ENCODE measurements at places on chromosomes 2 and 18.

DNA sequence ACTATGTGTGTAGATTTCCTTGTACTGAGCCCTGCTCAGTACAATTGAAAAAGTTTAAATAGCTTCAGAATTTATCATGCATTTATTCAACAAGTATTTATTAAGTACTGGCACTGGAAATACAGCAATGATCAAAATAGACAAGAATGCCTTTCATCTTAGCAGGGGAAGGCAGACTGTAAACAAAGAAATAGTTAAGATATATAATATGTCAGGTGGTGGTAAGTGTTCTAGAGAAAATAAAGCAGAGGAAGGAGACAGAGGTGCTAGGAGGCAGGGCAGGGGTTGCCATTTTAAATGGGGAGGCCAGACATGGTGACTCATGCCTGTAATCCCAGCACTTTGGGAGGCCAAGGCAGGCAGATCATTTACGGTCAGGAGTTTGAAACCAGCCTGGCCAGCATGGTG lies 13.6 kb upstream of the LIPG start:
- no peaks in the 10 kb centered on the region for H3K4me1 ChIP-seq
- DNase-seq = no peak
- H3K4me3 ChIP-seq = no peak overlapping the region
- peaks cover 34% of the 10 kb centered on the region for H3K27me3 ChIP-seq
- no peak overlapping the region for H3K27ac ChIP-seq

DNA sequence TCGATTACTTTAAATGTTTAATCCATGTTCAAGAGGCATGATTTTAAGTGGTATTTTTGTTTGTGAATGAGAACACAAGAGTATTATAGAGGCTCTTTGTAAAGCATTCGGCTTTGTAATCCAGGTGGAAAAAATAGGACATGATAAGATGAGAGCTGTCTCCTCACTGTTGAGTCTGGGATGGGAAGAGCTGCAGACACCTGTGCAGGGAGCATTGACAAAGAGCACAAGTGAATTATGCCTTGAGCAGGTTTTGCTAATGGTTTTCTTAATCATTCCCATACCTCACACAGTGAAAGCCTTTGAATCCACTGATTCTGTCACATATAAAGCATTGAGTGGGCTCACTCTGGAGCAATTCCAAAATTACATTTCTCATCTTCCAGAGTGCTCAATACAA lies 9.6 kb downstream of the COL6A3 start:
- H3K27me3 ChIP-seq = peaks cover 9% of the 10 kb centered on the region
- H3K36me3 ChIP-seq = peaks cover 3% of the 10 kb centered on the region
- no peaks in the 10 kb centered on the region for H3K4me1 ChIP-seq
- H3K4me3 ChIP-seq = no peak overlapping the region
- no peak for DNase-seq

DNA sequence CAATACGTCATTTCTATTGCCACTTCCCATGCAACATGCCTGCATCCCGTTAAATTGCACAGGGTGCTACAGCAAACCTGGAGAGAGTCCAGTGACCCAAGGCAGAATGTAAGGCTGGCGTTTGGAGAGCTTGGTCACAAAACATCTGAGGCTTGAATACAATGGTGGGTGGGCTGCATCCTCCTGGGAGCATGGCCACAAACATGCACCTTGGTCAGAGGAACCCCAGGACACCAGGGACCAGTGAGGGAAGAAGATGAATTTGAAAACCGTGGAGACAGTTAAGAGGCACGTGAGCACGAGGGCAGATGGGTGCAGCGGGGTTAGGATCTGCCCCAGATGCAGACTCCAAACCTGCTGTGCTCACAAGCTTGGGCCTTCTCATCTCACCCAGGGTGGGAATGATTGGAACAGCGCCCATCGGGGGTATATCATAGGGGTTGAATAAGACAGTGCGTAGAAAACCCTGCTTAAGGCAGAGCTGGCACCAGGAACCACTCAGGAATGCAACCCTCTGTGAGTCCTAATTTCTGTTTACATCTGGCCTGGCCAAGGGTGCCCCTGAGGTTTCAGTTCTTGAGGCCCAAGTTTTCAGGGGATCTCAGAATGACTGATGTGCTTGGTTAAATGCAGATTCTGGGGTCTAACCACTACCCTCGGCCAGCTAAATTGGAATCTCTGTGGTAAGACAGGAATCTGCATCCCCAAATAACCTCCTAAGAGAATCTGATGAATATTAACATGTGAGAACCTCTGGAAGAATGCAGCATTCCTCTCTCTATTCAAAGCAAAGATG lies 97.2 kb downstream of the ARL4C start:
- no peaks in the 10 kb centered on the region for H3K27me3 ChIP-seq
- no peak overlapping the region for H3K27ac ChIP-seq
- peaks cover 20% of the 10 kb centered on the region for H3K4me1 ChIP-seq
- no peak for DNase-seq

DNA sequence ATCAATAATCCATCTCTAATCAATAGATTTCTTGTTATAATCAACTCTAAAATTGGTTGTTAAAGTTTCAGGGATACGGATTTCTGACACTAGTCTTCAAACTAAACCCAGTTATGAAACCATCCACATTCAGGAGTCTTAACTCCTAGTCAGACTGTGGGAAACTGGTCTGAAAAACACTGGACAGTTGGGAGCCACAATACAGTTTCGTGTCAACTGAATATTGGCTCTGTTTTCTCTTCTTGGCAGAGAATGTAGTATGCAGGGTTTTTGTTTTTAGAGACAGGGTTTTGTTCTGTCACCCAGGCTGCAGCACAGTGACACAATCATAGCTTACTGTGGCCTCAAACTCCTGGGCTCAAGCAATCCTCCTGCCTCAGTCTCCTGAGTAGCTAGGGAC lies 123.1 kb downstream of the RTTN start:
- no peak overlapping the region for H3K4me3 ChIP-seq
- no peaks in the 10 kb centered on the region for H3K27me3 ChIP-seq
- no peak for DNase-seq
- H3K4me1 ChIP-seq = no peaks in the 10 kb centered on the region
- peaks cover 4% of the 10 kb centered on the region for H3K36me3 ChIP-seq

GRCh38 chr2:136486115-136486514 lies 279.2 kb upstream of the THSD7B start:
- DNase-seq = no peak
- H3K4me1 ChIP-seq = no peaks in the 10 kb centered on the region
- no peak overlapping the region for H3K27ac ChIP-seq

DNA sequence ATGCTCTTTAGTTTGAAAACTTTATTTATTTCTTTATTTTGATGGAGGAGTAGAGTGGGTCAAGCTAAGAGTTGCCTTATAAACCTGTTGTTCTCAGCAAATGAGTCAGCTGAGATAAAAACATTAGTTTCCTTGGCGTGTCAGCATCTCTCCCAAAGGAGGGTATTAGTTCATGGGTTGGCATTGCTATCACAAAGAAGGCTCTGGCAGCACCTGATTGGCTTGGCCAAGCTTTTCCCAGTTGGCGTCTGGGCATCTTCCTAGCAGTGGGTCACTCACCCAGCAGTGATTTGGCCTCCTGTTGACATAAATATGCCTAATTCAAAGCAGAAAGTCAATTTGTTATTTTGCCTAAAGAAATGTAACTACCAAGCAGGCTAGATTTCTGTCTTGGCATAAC lies 200.7 kb upstream of the TNP1 start:
- no peak overlapping the region for H3K4me3 ChIP-seq
- H3K27me3 ChIP-seq = no peaks in the 10 kb centered on the region
- DNase-seq = no peak
- no peak overlapping the region for H3K27ac ChIP-seq
- H3K36me3 ChIP-seq = no peaks in the 10 kb centered on the region
- H3K4me1 ChIP-seq = no peaks in the 10 kb centered on the region

- H3K4me1 ChIP-seq = no peaks in the 10 kb centered on the region
- H3K4me3 ChIP-seq = no peak overlapping the region
- no peak overlapping the region for H3K27ac ChIP-seq
- DNase-seq = no peak
Observed at GRCh38 chr18:8908792-8909510, 193.5 kb upstream of the NDUFV2 start.

GRCh38 chr2:102147935-102148334 lies 5.4 kb downstream of the IL1R1 start:
- DNase-seq = no peak
- peaks cover 6% of the 10 kb centered on the region for H3K4me1 ChIP-seq
- H3K36me3 ChIP-seq = peaks cover under 1% of the 10 kb centered on the region
- H3K27ac ChIP-seq = no peak overlapping the region
- H3K27me3 ChIP-seq = peaks cover 18% of the 10 kb centered on the region
- H3K4me3 ChIP-seq = no peak overlapping the region

GRCh38 chr18:44325903-44326635 lies 354.6 kb upstream of the SETBP1 start:
- H3K4me3 ChIP-seq = no peak overlapping the region
- no peak for DNase-seq
- no peak overlapping the region for H3K27ac ChIP-seq
- H3K27me3 ChIP-seq = no peaks in the 10 kb centered on the region
- H3K4me1 ChIP-seq = no peaks in the 10 kb centered on the region

DNA sequence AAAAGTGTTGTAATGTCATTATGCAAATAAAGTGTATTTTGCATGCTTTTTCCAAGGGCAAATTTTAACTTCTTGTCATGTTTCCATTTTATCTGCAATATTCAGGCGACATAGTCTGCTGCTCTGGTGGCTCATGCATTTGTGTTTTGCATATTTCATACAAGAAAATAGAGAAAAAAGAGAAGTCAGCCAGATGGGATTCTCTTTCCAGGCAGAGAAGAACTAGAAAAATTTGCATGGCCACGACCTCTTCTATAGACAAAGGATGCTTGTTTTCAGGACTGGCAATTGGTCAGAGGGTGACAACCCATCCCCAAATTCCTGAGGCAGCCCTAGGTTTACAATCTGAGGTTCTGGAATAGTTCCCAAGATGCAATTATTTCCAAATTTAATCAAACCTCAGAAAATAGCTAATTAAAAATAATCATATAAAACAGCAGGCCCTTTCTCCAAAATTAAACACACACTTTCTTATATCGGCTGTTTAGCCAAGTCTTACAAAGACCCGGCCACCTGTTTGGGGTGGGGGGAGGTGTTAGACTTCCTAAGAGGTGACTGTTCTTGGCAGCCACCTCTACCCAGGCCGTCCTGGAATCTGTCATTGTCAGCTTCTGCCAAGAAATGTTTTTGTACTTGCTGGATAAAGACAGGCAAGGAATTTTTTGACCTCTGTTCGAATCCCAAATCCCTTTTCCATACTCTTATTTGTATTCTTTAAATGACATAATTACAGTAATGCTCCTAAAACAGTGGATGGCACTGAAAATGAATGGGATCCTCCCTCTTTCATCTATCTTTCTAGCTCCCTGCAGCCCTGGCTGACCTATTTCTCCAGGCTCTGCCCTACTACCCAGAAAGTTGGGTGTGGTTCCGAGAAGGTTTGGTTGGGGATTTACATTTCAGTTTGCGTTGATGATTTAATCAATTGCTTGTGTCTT lies 20.8 kb upstream of the SOS1 start:
- H3K27ac ChIP-seq = peak overlapping the region; percentile 75
- H3K4me3 ChIP-seq = no peak overlapping the region
- no peak for DNase-seq
- no peaks in the 10 kb centered on the region for H3K27me3 ChIP-seq

DNA sequence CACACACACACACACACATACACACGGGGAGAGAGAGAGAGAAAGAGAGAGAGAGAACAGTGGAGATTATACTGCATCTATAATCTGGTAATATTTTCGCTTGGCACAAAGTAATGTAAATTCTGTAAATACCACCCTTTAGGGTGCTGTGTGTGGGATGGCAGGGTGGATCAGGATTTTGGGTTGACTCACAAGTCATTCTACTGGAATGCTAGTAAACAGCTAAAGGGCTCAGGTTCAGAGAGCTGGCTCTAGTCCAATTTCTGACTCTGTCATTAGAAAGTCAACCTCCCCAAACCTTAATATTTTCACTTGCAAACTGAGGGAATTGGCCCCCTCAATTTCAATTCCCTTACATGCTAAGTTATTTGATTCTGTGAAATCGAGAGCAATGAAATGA lies 308.3 kb downstream of the TSN start:
- H3K4me3 ChIP-seq = no peak overlapping the region
- DNase-seq = no peak
- H3K4me1 ChIP-seq = no peaks in the 10 kb centered on the region
- no peaks in the 10 kb centered on the region for H3K27me3 ChIP-seq
- H3K27ac ChIP-seq = no peak overlapping the region

DNA sequence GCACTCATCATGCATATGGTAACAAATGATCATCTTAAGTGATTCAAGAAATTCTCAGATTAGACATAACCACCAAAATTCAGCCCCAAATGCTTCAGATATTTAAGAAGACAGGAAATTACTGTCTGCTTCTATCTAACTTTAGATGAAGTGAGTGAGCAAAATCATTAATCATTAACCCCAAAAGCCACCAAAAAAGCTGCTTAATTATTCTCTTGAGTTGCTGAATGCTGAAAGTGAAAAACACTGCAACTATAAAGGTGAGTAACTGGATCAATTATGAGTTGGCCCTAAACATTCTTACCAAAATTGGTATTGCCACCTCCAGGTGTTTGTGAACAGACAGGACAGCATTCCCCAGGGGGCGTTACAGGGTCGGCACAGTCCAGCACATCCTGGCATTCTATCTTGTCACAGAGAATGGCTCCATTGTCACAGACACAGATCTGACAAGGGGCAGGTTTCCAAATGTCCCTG lies 69.6 kb downstream of the COL5A2 start:
- no peak overlapping the region for H3K27ac ChIP-seq
- DNase-seq = no peak
- no peaks in the 10 kb centered on the region for H3K4me1 ChIP-seq
- no peak overlapping the region for H3K4me3 ChIP-seq

DNA sequence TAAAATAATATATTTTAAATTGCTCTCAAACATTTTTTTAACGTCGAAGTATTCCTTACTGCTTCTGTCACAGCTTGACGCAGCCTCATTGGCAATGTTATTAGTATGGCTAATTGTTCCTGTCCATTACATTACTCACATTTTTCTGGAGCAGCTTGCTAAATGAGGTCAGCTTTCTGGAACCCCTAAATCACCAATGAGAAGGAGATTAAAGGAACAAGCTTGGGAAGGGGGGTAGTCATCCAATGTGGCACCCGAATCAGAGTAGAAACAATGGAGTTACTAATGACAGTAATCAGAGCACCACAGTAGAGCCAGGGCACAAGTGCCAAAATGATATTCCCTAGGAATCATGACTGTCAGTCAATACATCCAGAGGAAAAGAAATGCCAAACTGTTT lies 5.1 kb downstream of the NEUROD1 start:
- H3K4me3 ChIP-seq = no peak overlapping the region
- no peak for DNase-seq
- H3K36me3 ChIP-seq = no peaks in the 10 kb centered on the region
- H3K4me1 ChIP-seq = peaks cover 7% of the 10 kb centered on the region
